Epithelial cell of esophagus (primary cell): ENCODE measurements at places on chromosomes 2 and 18.

DNA sequence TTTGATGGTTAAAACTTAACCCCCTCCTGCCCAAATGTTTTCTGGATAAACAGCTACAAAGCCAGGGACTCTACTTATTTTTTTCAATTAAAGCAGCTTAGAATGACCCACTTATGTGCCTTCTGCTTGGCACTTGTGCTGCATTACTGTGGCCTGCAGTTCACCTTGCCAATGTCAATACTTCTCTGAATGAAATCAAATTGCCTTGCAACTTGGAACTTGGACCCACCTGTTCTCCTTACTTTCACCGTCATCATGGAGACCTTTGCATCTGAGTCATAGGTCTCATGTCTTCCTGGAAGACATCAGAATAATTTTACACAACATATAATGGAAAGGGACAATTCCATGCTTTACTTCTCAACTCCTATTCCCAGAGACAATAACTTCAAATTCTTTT lies 92.1 kb upstream of the FHL2 start:
- DNase-seq, result no peak

DNA sequence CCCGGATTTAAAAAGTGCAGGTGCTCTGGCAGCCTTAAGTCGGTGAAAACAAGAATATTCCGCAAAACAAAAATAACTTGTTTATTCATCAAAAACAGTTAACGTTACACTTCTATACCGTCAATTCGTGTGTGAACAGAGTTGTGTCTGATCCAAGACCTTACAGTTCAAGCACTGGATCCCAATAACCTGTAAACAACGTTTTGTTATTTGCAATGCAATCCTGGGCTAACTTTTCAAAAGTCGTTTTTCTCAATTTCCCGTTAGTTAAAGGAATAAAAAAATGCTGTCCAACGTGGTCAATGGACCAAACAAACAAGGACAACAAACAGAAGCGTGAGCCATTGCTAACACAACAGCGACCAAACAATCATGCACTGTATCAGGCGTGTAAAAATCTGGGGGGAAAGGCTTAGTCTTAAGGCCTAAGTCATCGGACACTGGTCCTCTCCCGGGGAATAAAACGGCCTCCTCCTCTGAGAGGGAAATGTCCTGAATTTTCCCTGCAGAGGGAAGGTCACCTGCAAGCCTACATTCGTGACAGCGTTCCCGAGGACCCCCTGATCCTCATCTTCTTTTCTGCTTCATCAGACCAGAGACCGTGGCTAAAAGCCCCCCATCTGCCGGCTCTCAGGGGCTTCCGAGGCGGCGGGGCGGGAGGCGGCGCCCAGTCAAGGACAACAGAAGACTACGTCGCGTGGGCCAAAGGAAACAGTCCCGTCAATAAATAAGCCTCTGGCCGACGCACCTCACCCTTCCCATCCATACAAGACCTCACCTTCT lies 490 bp downstream of the NDUFS1 start:
- peak; percentile 13 for DNase-seq

DNA sequence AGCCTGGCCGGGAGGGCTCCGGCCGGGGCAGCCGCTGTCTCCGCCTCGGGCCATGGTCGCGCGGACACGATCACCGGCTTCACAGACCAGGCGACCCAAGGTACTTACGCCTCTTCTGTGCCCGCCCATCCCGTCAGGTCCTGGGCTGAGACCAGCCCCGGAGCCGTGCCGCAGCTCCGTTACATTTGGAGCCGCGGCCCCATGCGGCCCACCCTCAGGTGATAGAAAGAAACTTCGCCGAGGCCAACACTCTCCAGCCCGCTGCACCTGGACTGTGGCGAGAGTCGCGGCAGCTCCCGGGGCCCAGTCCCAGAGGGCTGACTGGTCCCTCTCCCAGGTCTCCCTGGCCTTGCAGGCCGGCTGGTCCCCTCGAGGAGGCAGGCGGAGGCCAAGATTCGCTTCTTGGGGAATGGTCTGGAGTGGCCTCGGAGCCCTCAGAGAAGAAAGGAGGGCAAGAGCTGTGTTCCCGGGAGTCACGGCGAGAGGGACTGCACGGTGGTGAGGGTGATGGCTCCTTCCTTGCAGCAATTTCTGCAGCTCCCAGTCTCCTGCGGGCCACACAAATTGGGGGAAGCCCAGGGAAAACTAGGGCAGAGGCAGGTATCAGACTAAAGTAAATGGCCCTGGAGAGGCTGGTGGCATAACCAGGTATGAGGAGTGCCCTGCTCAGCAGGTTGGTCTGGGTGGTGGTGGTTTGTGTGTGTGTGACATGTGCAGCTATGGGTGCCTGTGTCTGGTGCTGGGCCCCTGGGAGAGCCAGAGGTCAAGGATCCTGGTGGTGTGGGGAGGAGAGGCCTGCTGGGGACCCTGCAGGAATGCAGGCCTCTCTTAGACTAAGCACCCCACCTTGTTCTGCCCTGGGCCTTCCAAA lies 822 bp downstream of the GDF7 start:
- DNase-seq, result peak; percentile 33

GRCh38 chr18:11089931-11090715 lies 59.2 kb downstream of the PIEZO2 start:
- no peak for DNase-seq

- peak; percentile 6 for DNase-seq
These were observed 1.5 kb downstream of the COL5A2 start for GRCh38 chr2:189178054-189178453.

- no peak for DNase-seq
These were observed 155.8 kb downstream of the CDH7 start for GRCh38 chr18:65906621-65907034.

- DNase-seq, result no peak
These were observed 18.6 kb upstream of the NARS1 start for GRCh38 chr18:57640236-57640635.

GRCh38 chr2:80151248-80151647 lies 153.3 kb downstream of the LRRTM1 start:
- no peak for DNase-seq

DNA sequence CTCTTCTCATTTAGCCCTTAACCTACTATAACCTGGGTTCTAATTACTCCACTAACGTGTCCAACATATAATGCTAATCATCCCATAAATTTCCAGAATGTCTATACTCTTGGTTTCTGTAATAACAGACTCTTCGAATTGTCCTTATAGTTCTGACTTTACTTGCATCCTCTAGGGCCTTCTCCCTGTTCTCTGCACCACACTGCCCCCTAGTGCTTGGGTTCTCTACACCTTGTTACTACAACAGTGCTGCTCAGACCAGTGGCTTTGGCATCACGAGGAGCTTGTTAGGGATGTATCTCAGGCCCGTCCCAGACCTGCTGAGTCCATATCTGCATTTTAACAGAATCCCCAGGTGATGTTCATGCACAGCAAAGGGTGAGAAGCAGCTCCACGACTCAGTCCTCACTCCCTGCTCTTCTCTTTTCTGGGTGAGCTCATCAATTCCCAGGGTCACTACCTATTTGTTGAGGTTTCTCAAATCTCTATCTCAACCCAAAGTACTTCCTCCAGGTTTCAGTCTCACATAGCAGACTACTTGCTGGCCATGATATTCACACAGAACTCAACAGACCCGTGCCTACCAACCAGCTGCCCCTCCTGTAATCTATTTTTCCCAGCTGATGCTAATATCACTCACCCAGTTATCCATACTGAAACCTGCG lies 14.5 kb upstream of the DDX1 start:
- peak; percentile 85 for DNase-seq

DNA sequence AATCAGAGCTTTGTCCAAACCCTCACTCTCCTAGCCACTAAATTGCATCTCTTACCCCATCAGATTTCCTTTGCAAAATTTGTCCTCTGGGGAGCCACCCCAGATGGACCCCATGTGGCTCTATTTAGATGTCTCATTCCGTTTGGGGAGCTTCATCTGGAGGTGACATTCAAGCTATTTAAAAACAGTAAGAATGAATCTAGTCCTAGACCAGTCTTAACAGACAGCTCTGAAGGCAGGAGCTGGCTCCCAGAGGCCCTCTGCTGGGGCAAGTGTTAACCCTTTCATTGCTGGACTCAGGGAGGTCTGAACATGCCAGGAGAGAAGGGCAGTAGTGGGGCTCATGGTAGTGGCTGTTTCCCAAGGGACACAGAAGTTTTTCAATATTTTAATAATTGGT lies 59.2 kb downstream of the RPL37A start:
- no peak for DNase-seq

- peak; percentile 95 for DNase-seq
These were observed 112.0 kb upstream of the CTDP1 start for GRCh38 chr18:79567481-79568147.

DNA sequence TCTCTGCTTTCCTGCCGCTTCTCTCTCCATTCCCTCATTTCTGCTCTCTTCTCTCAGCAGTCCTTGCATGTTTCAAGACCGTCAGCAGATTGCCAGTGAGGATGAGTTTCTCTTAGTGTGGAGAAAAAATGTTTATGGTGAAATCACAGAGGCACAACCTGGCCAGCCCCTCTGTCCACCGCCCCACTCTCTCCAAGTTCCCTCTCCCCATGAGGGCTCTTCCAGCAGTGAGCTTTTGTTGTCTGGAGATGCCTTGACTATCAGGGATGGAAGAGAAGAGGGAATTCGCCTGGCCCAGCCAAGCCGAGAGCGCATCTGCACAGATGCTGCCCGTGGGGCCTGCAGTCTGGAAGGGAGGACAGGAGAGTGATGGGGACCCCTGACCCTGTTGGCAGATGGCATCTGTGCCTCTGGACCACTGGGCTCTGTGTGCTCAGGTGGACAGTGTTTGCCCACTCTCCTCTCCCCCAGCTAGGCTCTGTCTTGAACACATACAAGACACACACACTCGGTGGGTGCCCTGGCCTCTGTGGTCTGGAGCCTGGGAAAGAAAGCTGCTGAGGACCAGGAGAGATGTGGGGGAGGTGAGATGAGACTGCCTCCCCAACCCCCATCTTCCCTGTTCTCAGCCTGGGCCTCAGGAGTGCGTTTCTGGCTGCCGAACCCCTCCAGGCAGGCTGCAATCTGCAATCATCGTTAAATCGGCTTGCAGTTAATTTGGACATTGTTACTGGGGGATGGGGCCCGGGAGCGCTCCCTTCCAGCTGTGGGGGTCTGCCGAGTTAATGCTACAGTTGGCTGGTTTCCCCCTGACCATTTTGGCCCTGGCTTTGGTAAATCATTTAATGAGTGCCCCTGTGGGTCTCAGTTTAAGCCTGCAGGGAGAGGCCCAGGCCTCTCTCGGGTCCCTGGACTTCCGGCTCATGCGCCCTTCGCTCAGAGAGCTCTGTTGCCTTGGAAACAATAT lies 4.5 kb downstream of the ITM2C start:
- DNase-seq, result no peak

DNA sequence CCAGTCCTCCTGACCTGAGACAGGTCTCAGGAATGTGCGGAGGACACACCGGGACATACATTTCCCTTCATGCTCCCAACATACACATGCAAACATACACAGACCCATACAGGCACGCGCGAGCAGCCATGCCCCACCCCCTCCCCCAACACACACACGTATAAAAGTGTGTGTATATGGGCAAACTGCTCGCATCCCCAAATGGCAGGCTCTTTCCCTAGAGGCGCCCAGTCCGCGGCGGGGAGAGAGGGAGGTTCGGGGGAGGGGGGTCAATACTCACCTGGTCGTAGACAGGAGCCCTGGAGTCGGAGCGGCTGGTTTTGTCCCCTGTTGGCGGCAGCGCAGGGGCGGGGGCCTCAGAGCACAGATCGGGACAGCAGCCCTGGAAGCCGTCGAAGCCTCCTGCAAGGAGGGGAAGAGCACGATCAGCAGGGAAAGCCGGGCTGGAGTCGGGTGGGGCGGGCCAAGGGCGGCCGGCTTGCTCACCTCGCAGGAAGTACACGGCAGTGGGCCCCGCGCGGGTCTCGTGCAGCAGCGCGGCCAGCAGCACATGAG lies 682 bp downstream of the DUSP2 start:
- no peak for DNase-seq

DNA sequence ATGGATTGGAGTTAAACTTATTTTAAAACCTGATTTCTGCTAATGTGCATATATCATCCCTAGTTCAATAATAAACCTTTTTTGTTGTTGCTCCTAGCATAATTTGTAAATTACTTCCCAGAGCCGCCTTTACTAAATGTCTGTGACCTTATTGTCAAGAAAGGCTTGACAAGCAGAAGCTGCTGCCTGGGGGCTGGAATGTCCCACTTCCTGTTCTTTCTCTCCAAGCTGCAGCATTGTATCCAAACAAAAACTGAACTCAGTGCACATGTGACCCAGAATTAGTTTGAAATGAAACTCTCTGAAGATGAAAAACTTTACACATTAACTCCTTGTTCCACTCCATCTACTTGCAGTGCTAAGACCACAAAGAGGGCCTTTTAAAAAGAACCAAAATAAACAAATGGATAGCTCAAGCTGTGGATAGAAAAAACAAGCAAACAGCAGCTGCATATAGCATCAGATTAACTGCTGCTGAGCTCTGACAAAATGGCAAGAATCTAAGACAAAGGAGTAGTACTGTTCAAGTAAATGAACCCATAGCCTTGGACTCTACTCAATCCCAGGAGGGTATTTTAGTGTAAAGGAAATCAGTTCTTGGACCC lies 99.8 kb upstream of the NEUROD1 start:
- peak; percentile 39 for DNase-seq

DNA sequence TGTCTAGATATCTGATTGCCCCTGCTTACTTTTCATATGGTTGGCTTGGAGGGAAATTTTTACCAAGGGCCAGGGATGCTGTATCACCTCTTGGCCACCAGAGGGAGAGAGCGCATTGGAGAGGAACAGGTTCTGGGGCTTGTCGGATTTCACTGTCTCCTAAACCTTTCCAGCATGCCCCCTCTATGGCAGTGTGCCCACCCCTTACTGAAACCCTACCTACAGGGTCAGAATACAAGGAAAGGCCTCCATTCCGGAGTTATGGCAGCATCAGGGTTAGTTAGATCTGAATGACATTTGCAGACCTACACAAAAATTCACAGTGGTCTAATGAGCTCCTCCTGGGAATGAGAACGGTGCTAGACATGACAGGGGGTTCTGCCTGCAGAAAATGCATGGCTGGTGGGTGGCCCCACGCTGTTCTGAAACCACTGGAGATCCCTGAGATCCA lies 5.8 kb downstream of the SLC14A2 start:
- peak; percentile 56 for DNase-seq

DNA sequence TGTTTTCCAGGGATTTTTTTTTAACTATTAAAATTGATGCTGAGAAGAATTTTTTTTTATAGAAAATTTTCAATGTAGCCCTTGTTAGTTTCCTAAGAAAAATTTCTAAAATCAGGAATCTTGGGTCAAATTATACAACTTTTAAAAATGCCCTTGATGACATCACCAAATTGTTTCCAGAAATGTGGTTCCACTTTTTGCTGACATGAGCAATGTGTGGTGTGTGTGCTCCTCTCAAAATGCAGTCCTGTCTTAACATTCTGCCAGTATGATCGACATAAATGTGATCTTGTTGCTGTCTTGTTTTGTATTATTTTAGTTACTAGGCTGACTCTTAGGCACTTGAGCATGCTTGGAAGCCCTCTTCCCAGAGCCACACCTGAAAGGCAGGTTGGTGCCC lies 89.7 kb upstream of the ST6GAL2 start:
- no peak for DNase-seq

DNA sequence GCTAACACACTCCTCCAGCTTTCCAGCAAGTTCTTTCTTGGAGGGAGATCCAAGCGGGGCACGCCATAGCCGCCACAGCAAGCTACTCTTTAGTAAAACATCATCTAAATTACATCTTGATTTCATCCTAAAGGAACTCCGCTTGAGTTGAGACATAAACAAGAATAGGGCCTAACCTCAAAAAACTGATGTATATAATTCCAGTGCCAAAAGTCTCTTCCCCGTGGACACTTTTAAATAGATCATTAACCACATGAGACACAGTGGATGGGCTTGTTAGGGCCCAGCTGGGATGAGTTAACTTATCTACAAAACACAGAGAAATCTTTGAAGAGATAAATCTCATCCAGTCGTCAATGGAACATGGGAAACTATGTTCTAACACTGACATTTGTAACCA lies 20.8 kb upstream of the MLPH start:
- DNase-seq, result no peak
